ENCODE measurements at places on chromosomes 2 and 18.

DNA sequence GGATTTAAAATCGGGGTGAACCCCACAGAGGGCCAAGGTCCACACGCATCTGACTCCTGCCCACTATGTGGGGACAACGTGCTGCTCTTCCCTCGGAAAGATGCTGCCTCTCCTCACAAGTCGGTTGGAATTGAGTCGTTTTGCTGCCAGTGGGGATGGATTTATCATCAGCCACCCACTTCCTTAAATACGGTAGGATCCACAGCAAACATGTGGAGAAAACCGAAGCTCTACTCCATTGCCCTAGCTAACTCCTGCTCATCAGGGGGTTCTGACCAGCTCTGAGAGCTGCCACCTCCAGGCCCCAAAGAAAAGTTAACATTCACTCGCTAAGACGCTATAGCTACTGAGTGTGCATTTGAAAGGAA, 80.9 kb downstream of the CHRNA1 start:
- DNase-seq = no peak

DNA sequence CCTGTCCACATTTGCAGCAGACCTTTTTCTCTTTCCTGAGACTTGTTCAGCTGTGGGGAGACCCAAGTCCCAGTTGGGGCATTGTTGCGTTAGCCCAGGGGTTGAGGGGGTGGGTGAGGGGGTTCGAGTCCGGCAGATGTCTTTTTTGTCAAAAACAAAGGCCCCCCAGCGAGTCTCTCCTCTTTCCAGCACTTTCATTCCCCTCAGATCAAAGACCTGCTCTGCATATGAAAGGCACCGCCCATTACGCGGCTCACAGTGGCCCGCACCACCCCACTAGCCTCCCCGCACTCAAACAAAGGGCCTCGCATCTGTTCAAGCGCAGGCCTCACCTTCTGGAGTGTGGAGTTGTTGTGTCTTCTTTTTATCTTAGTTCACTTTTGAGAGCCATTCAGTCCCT, 25.2 kb downstream of the TRABD2A start:
- DNase-seq = no peak

- no peak for DNase-seq
Observed at GRCh38 chr2:72719416-72719815, 106.4 kb downstream of the EXOC6B start.

DNA sequence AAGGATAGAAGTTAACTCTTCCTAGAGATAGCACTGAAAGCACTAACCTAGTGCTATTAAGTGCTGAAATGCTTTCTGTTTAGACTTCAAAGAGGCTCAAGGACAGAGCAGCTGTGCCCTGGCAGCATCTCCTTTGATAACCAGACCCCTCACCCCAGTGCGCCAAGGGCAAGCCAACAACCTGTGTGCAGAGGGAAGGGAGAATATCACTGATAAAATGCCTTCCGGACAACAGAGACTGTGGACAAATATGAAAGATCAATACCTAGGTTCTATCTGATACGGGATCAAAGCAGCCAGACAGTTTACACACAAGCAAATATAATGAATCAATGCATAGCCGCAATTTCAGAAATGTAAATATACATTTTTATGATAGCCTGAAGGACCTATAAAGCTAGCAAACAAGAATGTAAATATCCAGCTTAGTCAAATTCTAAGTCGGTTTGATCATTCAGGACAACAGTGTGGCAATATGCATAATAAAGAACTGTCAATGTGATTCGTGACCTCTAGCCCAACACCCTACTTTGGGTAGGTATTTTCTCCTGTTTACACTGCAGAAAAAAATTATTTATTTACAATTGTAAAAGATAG, 91.8 kb upstream of the RFX8 start:
- DNase-seq = no peak

DNA sequence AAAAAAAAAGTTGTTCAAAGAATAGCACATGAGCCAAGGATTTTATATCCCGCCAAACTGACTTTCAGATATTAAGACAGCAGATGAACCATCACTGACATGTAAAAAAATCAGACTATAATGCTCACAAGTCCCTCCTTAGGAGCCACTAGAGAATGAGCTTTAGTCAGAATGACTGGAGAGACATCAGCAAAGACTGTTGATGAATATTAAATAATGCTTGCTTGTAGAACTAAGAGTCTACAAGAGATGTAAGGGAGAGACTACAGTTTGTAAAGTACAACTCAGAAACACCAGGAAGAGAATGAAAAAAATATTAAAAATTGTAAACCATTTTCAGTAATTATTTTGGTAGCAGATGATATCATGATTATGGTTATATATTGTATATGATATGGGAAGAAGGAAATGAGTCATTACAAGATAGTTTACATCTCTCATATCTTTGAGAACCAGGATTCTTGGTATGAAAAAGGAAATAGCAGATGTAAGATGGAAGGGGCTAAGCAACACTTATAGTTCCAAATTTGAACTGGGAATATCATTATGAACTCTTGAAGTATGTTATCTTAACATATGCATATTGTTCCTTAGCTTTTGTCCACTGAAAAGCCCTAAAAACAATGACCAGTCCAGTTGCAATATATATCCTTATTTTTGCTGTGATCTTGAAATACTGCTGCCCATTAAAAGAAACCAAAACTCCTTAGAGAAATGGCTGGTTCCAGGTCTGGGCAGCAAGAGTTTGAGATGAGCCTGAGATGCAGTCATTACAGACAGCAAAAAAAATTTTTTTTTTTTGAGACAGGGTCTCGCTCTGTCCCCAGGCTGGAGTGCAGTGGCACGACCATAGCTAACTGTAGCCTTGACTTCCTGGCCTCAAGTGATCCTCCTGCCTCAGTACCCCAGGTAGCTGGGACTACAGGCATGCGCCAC, 55.7 kb downstream of the PTPN2 start:
- no peak for DNase-seq

DNA sequence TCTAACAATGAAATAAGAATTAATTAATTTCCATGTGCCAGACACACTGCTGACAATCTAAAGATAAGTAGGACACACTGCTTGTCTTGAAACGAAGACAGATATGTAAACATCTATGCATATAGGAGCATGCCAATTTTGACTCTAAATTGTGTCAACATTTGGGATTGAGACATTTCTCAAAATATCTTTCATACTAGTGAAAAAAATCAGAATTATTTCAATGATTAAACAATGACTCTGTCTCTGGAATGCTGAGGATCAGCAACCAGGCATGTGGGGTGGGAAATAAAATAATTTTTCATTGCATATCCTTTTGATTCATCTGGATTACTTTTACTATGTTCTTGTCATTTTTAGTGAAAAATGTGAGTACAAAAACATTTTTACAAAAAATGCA, 262.6 kb upstream of the SYT4 start:
- DNase-seq = no peak

DNA sequence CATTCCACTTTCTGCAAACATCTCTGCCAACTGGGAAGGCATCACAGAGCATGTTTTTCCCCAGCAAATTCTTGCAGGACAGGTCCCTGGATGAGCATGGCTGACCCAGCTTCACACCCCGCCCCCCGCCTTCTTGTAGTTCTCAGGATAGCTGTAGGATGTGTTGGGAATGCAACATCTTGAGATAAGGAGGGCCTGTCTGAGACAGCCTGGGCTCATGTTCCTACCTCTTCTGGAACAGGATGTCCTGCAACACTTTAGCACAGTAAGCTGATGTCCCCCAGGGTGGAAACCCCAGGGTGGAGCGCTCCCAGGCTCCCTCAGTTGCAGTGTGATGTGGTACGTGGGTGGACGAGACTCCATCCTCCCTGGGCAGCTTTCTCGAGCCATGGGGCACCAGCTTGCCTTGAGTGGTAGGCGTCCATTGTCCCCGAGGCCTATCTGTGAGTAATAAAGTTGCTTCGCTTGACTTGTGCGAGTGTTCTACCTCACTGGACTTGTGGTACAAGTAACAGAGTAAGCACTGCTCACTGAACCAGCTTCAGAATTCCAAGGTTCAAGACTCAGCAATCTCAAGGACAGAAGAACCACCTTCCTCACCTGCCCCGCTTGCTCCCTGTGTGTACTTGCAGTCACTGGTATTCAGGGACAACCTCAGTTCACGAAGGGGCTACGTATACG, 48.6 kb downstream of the EMX1 start:
- no peak for DNase-seq

GRCh38 chr2:43405829-43406228, 179.4 kb upstream of the ZFP36L2 start:
- no peak for DNase-seq

GRCh38 chr18:13878857-13879256, 36.5 kb downstream of the MC2R start:
- no peak for DNase-seq

- no peak for DNase-seq
Observed at GRCh38 chr2:205929246-205929942, 156.6 kb downstream of the INO80D start.

- DNase-seq = no peak
Observed at GRCh38 chr2:152400607-152401214, 65.7 kb downstream of the FMNL2 start.

DNA sequence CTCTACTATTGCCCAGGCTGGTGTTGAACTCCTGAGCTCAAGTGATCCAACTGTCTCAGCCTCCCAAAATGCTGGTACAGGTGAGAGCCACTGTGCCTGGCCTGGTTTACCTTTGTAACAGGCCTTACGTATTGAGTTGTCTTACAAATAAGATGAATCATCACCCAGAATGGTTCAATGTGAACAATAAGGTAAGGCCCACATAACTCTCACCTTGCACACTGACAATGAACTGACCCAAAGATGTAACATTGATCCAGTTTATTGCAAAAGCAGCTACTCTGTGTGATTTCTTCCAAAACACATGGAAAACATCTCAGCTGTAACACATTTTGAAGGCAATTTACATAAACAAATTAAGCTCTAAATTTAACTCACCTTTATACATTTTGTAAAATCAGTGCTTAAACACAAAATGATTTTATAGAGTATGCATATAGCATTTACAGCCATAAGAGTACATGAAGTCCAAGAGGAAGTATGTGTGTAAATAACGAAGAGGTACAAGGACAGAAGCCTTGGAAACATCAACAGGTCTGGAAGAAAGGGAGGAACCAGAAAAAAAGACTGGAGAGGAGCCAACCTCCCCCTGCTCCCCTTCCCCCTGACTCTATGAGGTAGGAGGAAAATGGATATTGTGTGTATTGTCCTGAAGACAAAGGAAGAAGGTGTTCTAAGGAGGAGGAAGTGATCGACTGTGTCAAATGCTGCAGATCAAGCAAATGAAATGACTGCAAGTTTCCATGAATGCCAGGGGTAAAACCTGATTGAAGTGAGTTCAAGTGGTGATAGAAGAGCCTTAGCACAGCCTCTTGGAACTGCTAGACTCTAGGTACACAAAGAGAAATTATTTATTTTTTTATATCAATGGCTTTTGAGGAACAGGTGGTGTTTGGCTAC, 5.6 kb upstream of the WDFY1 start:
- no peak for DNase-seq

DNA sequence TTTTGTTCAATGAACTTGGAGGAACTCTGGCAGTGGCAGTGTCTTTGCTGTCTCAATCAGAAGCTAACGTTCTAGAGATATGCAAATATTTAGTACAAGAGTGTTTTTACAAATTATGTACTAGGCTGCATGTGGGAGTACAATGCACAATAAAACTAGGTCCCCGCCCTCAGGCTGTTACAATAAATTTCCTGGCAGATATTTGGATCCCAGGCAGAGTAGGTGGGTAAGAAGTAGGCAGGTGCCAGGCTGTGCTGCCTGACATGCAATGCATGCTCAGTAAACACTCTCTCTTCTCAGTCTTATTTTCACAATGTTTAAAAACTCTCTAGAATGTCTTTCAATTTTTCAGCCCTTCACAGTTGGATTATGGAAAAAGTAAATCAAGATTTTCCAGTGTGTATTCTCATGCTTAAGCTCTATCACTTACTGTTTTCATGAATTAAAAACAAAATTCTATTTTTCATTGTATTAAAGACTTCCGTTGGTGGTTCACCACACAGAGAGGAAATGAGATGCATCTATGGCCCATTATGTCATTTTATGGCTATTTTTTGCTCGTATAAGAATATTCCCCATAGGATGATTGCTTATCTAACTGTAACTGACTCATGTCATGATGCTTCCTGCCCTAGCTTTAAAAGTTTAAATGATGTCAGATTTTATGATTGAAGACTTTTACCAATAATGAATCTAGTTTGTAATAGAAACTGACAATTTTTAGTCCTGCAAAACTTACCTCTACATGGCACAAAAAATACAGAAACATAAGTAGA, 346.1 kb downstream of the RND3 start:
- no peak for DNase-seq

GRCh38 chr2:204542982-204543608, 2.2 kb upstream of the PARD3B start:
- no peak for DNase-seq

GRCh38 chr2:74002505-74003421, 18.1 kb downstream of the TET3 start:
- no peak for DNase-seq

DNA sequence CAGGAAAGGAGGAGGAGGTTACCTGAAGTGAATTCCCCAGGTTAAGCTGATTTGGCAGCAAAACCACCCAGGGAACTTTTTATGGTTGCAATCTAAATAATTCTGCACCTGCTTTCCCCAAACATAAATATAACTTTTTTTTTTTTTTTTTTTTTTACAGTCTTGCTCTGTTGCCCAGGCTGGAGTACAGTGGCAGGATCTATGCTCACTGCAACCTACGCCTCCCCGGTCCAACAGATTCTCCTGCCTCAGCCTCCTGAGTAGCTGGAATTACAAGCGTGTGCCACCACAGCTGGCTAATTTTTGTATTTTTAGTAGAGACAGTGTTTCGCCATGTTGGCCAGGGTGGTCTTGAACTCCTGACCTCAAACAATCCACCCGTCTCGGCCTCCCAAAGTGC, 16.1 kb upstream of the PPP1CB start:
- DNase-seq = no peak

DNA sequence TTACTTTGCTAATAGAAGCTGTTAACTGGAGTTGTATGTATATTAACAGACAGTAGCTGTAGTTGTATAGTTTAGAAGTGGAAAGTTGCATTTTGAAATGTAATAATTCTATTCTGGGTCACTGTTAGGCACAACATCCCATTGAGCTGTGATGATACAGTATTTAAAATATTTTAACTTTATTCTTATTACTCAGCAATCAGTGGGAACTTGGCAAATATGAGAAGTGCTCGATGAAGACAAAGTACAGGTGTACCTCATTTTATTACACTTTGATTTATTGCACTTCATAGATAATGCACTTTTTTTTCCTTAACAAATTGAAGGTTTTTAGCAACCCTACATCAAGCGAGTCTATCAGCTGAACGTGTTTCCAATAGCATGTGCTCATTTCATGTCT, 8.6 kb downstream of the DNAJC10 start:
- no peak for DNase-seq

- no peak for DNase-seq
Observed at GRCh38 chr18:74635224-74635975, 37.7 kb downstream of the ZNF407 start.
